ENCODE measurements at places on chromosomes 7 and 10.
A peak's percentile ranks its signal among the peaks of the same experiment; 100 is the strongest.

DNA sequence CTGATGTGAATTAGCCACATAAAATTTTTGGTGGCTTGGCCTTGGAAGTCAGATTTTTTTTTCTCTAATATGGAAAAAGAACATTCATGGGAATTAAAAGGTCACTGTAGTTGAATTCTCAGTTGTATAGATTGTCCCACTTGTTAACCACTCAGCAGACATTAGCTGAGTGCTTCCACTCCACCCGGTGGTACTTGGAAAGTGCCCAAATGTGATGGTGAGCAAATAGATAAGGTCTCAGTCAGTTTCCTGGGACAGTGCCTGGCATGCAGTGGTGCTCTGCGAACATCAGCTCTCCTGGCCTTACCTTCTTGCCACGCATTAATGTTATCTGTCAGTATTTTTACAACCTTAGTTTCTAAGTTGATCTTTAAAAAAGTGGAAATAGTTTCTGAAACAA lies 1.4 kb downstream of the ATP5F1C start:
- DNase-seq = peak; percentile 20

GRCh38 chr10:865924-866576 lies 65.5 kb downstream of the LARP4B start:
- DNase-seq = no peak

- no peak for DNase-seq
These were observed 80.3 kb upstream of the UCN3 start for GRCh38 chr10:5284311-5285057.

DNA sequence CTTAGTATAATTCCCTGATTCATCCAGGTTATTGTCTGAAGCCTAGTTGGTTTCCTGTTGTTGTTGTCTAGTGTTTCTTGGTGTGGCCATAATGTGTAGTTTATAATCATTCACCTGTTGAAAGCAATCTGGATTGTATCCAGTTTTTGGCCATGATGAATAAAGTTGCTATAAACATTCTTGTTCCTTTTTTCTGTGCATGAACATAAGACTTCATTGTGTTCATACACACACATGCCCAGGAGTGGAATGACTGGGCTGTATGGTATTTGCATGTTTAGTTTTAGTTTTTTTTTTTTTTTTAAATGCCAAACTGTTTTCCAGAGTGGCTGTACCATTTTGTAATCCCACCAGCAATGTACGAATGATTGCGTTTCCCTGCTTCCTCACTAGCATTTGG lies 349.8 kb downstream of the SDK1 start:
- DNase-seq = no peak

DNA sequence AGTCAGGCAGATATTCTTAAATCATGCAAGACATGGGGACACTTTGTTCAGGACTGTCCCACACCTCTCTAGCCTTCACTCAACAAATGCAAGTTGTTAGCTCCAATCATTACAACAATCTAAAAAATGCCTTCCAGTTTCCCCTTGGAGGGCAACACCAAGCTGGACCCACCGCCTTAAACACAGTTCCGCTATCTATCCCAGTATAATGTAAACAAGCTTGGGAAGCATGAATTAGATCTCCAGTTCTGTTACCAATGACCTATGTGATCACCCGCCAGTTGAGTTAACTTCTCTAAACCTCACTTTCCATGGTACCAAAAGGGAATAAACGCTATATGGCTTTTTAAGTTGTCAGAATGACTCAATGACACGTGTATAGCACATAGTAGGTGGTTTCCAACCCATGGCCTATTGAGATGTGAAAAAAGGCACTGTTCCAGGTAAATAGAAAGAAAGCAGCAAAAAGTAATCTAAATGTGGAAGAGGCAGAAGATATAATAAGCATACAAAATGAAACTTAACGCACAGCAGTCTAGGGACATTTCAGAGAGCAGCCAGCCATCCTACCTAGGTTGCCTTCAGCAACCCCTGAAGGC lies 2.4 kb upstream of the REEP3 start:
- DNase-seq = no peak

- no peak for DNase-seq
These were observed 177.7 kb downstream of the ACTR3B start for GRCh38 chr7:152937282-152937681.

- no peak for DNase-seq
These were observed 65.2 kb downstream of the CREB3L2 start for GRCh38 chr7:137936509-137937201.

GRCh38 chr7:150826061-150826849 lies 25.7 kb downstream of the TMEM176A start:
- peak; percentile 60 for DNase-seq

- no peak for DNase-seq
These were observed 73.4 kb downstream of the SGMS1 start for GRCh38 chr10:50550291-50550839.

- DNase-seq = no peak
These were observed 132.3 kb upstream of the PLXDC2 start for GRCh38 chr10:19683960-19684359.

GRCh38 chr10:35355971-35356724 lies 19.8 kb downstream of the CCNY start:
- DNase-seq = no peak

DNA sequence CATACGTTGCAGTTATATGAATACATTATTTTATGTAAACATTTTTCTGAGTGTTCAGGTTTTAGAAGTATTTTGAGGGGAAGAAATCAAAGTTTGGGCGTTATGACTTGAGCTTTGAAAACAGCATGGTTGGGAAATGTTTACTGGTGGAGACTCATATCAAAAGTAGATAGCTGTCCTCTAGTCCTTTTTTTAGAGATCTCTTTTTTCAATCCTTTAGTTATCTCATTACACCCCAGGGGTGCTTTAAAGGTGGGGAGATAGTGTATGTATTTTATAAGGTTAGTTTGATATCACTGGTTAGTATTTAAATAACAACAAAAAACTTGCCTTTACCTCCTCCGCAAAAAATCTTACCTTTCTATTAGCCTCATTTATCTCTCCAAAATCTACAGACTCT lies 2.3 kb downstream of the DMTF1 start:
- DNase-seq = no peak

DNA sequence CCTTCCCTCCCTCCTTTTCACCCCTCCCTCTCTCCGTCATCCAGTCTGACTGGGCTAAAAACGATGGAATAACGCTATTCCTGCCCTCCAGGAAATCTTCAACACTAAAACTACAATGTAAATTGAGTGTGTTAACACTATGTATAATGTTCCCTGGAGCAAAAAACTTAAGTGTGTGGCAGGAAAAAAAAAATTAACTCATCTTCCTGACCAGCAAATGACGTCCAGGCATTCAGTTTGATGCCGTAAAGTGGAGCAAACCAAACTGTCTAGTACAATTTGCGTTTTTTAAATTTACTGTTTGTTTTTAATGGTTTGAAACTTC lies 545 bp upstream of the MTPN start:
- no peak for DNase-seq

DNA sequence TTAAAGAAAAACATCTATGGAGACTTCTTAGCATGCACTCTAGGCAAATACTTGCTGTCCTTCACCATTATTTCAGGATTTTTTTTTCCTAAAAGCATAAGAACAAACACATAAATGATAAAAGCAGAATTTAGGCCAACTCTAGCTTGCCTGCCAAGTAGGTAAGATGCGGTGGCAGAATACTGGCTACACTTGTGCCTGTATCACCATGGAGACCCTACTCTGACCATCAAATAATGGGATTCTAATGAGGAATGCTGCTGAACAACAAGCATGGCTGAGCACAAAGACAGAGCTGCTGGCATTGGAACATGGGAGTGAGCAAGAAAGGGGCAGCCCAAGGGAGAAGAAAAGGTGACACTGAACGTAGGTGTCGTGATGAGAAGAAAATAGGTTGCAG lies 18.5 kb upstream of the TAS2R40 start:
- no peak for DNase-seq

- no peak for DNase-seq
These were observed 94.7 kb downstream of the ZNRF2 start for GRCh38 chr7:30379131-30379530.

Data from LoVo (cell line).